ENCODE measurements at places on chromosomes 12 and 14.

DNA sequence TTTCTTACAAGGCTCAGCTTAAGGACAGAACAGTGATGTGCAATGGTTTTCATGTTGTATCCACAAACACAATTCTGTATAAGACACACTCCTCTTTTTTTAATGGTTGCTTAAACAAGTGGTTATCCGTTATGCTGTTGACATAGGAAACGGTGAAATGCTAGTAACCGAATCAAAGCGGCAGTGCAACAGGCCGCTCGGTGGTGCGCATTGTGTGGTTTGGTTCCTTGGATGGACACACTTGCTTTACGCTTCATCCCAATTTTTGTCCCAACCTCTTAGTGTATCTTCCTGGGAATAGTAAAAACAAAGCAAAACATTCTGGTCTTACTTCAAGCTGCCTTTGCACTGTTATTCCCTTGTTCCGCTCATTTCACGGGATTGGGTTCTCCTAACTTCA is 650 bp upstream of the PTGER2 start:
- DNase-seq: peak; percentile 59

- DNase-seq: no peak
These were observed 39.7 kb upstream of the VCPKMT start for GRCh38 chr14:50156111-50156510.

GRCh38 chr14:73743431-73743931 is 29.3 kb upstream of the PNMA1 start:
- no peak for DNase-seq

DNA sequence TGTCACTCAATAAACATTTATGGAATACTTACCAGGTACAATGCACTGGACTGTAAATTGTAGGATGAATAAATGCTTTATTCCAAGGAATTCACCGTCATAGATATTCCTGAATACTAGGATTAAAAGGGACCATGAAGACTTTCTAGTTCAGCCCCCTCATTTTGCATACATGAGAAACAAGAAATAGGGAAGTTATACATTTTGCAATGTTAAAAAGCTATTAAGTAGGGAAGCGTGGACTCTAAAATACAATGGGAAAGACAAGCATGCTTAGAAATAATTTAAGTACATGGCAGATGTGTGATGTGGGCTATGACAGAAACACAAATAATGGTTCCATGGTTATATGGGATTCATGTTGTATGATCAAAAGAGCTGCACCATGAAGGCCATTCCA is 89.4 kb upstream of the SYT10 start:
- DNase-seq: no peak

GRCh38 chr14:77364146-77364545 is 12.7 kb downstream of the TMED8 start:
- DNase-seq: no peak

DNA sequence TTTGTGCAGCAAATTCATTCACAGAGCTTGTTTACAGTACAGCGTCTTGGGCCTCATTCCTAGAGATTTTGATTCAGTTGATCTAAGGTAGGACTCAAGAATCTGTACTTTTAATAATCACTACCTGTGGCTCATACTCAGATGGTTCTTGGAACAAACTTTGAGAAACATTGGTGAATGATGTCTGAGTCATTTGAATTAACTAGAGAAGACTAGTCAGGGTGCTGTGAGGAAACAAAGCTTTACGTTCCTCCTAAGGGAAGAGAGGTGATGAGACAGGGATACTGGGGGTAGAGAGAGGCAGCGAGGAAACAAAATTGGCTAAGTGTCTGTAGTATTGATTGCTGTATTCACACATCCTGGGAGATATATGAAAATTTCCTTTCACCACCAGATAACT is 109.4 kb downstream of the SLC15A5 start:
- DNase-seq: no peak

DNA sequence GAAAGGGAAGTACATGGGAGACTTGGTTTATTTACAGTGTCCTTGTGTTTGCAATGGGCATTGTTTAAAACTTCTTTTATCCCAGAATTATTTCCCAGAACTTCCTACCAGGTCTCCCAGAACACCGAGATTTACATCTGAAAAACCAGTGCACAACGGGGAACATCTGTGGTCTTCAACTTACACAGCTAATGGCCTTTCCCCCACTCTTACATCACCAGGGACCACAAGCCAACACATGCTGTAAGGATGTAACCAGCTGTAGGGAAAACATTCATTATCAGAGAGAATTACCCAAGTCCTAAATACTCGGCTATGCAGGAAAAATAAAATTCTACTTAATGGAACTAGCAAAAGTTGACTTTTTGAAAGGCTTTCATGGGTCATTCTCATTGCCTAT is 267.6 kb downstream of the DUSP6 start:
- DNase-seq: peak; percentile 40

DNA sequence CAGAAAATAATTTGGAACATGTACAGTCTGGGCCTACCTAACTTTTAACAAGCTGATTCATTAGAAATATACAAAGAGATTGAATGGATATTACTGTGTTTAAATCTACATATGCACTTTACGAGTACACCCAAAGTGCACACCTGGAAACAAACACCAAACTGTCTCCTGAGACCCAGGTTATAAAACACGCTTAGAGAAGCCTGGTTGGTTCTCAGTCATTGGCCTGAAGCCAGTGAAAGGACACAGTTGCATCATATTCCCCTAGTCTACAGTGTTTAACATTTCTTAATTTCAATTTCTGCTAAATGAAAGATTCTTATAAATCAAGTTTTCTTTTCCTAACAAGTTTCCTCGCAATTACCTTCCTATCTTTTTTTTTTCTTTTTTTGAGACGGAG is 209.5 kb downstream of the FBXL14 start:
- DNase-seq: no peak

- DNase-seq: peak; percentile 82
These were observed 818 bp upstream of the SUOX start for GRCh38 chr12:55996201-55996714.

GRCh38 chr14:94173885-94174603 is at the start of gene PPP4R4:
PPP4R4 (plus strand) TSS chr14:94174322; CDS start chr14:94174466, 144 bp downstream.
- peak; percentile 71 for DNase-seq

DNA sequence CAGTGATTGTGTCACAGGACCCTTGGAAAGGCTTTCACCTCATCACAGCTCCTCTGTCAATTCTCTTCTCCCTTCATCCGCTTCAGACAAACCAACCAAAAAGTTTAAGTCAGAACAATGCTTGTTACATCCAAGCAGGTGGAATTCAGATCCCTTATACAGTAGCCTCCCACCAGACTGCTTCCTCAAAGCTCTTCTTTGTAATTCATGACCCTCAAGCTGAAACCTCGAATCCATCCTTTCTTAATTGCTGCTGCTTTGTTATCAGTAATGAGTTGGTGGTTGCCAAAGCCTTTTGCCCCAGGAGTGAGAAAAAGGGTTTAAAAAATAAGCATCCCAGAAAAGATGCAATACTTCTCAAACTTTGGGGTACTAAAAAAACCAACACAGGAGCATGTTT is 9.5 kb downstream of the BEST3 start:
- no peak for DNase-seq

- no peak for DNase-seq
These were observed 17.4 kb upstream of the CHFR start for GRCh38 chr12:132904718-132905328.

- no peak for DNase-seq
These were observed 4.8 kb upstream of the AEBP2 start for GRCh38 chr12:19434538-19434937.

DNA sequence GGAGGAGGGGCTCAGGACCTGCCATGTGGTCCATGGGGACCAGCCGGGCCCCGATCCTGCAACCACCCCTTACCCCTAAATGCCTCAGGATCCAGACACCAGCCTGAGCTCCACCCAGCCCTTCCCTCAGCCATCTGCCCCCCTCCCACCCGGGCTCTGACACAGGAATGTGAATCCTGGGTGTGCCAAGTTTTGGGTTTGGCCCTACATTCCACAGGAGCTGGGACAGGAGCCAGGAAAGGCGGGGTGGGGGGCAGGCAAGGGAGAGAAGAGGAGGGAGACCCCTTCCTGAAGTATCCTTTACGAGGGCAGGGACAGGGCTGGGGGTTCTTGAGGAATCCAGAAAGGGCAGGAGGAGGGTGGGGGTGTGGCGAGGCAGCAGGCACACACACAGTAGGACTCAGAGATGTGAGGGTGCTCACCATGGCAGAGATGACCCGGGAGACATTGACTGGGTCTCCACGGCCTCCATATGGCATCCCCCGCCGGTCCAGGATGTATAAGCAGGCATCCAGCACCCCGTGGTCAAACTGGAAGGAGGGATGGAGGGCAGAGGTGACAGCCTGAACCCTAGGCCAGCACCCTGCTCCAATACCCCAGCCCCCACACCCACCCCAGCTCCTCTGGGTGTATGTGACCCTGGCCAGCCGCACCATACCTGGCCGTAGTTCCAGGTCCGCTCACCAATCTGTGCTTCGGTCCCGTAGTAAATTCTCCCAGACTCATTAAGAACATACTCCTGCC is 3.5 kb downstream of the TGM1 start:
- DNase-seq: peak; percentile 75

DNA sequence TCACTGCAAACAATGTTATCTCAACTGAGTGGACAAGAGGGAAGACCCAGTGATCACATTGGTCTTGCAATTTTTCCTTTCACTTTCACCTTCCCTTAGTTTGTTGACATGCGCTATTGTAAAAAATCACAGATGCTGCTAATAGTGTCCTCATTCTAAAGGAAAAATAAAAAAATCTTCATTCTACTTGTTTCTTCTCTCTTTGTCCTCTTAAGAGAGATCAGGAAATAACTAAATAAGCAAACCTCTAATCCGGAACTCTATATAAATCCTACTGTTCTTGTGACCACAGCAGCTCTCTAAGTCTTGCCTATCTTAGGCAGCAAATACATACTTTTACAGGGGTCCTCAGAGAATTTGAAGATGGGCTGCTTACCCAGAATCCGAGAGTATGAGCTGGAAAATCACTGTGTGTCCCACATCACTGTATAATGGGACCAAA is 257.7 kb downstream of the NAV3 start:
- DNase-seq: peak; percentile 43

DNA sequence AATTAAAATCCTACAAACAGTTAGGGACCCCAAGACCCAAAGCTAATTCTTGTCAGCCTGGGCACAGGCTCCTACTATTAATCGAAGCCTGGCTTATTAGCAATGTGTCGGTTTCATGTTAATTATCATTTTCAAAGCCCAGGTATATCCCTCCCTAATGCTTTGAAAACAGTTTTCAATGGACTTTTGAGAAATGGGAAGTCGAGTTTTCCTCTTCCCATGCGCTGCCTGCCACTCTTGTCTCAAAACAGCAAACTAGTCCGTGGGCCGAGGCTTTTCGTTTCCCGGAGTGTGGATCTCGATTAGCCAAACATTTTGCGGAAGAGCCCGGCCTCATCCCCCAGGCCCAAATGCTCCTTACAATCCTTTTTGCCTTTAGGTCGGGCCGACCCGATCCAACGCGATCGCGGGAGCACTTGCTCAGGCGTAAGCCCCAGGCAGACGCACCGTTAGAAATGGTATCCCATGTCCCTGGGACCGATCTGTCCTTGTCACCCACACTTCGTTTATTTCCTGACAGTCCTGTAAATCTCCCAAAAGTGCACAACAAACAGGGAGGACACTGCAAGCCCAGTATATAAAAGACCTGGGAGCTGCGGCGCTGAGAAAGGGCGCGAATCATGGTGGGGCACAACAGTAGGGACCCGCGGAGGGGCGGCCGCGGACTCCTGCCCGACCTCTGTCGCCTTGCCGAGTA is 1.5 kb downstream of the SIX6 start:
- DNase-seq: no peak

DNA sequence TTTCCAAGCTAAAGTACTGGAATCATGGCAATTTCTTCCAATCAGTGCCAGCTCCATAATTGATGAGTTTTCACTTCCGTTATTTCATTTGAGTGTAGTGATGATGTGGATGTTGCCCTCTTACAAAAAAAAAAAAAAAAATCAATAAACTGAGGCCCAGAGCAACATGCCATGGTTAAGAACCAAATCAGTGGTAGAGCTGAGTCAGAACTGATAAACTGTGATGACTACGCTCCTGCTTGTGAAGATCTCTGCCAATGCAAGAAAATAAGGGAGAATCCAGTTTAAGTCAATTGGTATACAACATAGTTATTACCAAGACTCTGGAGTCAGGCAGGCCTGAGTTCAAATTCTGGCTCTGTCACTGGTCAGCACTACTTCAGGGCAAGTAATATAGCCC is 102.7 kb downstream of the GPR135 start:
- DNase-seq: peak; percentile 82

DNA sequence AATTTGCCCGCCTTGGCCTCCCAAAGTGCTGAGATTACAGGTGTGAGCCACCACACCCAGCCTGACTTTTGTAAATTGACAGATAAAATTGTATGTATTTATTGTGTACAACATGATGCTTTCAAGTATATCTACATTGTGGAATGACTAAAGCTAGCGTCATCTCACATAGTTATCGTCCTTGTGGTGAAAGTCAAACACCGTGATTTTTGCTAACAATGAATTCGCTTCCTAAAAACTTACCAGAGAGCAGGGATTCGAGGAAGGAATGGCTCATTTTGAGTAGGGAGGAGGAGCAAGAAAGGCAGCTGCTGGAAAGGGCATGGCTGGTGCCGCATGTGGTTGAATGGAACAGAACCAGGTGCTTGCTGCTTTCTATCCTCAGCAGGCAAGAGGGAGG is 85.4 kb downstream of the LGMN start:
- DNase-seq: no peak

GRCh38 chr12:45348986-45349385 is 133.1 kb downstream of the ANO6 start:
- no peak for DNase-seq

DNA sequence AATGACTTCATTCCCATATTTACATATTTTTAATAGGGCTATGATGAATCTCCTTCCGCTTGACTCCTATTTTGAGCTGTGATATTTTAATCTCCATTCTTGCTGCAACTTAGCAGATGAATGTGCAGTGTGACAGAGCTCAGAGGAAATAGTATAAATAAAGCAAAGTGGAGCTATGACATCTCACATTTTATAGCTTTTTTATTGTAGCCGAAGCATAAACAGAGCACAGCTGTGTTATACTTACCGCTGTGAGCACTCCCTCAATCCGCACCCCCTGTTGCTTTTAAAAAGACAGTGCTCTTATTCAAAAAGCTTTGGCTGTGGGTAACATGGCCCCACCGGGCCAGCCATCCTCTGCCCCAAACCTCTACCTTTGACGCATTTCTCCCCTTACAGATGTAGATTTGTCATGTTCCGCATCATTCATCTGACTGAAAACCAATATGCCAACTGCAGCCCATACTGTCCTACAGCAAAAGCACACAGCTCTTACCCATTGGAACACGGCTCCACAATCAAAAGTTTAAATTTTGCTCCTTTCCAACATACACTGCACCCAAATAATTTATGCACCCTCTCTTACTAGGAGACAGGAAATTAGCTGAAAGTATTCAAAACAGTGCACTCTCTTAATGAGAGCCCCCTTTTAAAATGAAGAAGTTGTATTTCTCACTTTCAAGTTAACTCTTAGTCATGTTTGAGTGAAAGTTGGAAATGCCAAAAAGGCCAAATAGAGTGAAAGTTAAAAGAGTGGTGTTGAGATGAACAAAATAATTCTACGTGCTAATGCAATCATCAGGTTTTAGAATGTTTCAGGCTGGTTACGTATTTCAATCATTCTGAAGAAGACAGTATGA is 429.3 kb upstream of the SOX5 start:
- DNase-seq: no peak

Measured in fibroblast of the aortic adventitia (primary cell).